ENCODE measurements at places on chromosomes 3 and 15.

- DNase-seq: peak; percentile 54
Observed at GRCh38 chr3:101381809-101382208, 61.4 kb upstream of the IMPG2 start.

- no peak for DNase-seq
Observed at GRCh38 chr15:64894395-64895056, 17.2 kb upstream of the ANKDD1A start.

- DNase-seq: no peak
Observed at GRCh38 chr15:84797212-84797611, 19.9 kb upstream of the ALPK3 start.

- DNase-seq: no peak
Observed at GRCh38 chr3:116563351-116563750, 118.1 kb upstream of the LSAMP start.
